ENCODE measurements at places on chromosomes 1 and 21.

GRCh38 chr1:181028615-181029014 lies 5.2 kb upstream of the MR1 start:
- DNase-seq = no peak

GRCh38 chr1:153456396-153456795 lies 4.1 kb downstream of the S100A7 start:
- DNase-seq = no peak

GRCh38 chr21:42265231-42265812 lies 46.4 kb downstream of the ABCG1 start:
- no peak for DNase-seq

- no peak for DNase-seq
Measured at GRCh38 chr21:25254491-25255174, 352.6 kb downstream of the MRPL39 start.

DNA sequence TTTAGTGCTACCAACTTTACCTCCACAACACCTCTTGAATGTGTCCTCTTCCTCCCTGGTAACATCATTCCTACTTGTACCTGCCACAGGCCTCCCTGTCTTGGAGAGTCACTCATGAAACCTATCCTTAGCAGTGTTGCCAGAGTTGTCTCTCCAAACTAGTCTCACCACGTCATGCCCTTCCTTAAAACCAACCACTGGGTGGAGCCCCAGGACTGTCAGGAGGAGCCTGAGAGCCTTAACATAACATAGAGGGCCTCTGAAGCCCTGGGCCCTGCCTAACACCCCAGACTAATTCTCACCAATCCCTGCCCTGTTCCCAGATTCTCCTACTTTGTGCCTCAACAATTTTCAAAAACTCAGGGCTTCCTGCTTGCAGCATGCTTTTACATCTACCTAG lies 65.3 kb downstream of the ZNF697 start:
- DNase-seq = no peak

- DNase-seq = no peak
Measured at GRCh38 chr1:157089789-157090188, 9.8 kb downstream of the ETV3L start.

GRCh38 chr1:47621977-47622376 lies 184.1 kb downstream of the FOXD2 start:
- DNase-seq = no peak

GRCh38 chr1:157115851-157116736 lies 16.5 kb upstream of the ETV3L start:
- no peak for DNase-seq

DNA sequence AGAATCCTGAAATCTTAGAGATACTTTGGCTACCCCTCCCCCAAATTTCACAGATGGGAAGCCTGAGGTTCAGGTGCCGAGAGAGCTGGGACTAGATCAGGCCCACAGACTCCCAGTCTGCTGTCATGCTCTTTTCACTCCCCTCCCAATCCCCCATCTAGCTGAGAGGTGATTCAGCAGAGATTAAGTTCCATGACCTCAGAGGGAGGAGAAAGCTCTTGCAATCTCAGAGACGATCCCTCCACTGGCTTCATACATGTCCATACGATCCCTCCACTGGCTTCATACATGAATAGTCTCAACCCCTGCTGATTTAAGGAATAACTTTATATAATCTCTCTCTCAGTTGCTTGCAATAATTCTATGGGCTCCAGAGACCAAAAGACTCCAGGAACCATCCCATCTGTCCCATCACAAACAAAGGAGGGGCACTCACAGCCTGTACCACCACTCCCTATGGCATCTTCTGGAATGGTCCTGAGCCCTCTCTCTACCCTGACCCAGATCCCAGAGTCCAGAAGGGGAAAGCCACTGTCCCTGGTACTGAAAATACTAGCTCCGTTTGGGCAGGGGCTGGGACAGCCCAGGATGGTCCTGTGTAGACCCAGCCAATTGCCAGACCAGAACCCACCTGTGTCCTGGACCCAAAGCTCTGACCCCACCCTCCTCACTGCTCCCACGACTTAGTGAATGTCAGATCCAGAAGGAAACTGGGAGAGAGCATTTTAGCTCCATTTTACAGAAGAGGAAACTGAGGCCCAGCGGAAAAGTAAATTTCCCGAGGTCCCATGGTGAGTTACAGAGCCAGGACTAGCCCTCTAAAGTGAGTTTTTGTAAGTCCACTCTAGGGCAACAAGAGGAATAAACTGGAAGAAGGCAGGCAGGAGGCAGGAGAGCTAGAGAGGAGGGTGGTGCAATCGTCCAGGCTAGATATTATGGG lies 27.1 kb downstream of the RIMS3 start:
- no peak for DNase-seq

GRCh38 chr1:88892357-88892877 lies 1.1 kb upstream of the GTF2B start:
- DNase-seq = no peak

DNA sequence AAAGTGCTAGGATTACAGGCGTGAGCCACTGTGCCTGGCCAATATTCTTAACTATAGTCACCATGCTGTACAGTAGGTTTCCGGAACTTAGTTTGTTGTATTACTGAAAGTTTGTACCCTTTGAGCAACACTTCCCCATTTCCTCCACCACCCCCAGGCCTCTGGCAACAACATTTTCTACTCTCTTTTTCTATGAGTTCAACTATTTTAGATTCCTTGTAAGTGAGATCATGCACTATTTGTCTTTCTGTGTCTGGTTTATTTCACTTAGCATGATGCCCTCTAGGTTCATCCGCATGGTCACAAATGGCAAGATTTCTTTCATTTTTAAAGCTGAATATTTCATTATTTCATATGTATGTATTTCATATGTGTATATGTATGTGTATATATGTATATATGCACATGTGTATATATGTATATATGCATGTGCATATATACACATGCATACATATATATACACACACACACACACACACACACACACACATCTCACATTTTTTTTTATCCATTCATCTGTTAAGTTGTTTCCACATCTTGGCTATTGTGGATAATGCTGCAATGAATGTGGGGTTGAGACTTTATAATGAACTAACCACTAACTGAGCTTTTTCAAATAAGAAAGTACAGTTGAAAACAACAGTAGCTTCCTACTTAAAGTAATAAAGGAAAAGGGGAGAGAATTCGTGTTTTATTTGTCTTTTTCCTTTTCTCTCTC lies 256.8 kb upstream of the C1orf105 start:
- no peak for DNase-seq

GRCh38 chr1:41014871-41015270 lies 6.7 kb downstream of the SLFNL1 start:
- DNase-seq = no peak

- no peak for DNase-seq
Measured at GRCh38 chr1:33903210-33903589, 39.3 kb downstream of the HMGB4 start.

GRCh38 chr1:229671310-229671709 lies 45.3 kb downstream of the URB2 start:
- DNase-seq = no peak

GRCh38 chr1:113178522-113178921 lies 105.5 kb downstream of the LRIG2 start:
- DNase-seq = no peak

GRCh38 chr1:24502709-24503058 lies at the start of gene RCAN3:
RCAN3 (plus strand) TSS chr1:24502836; CDS start chr1:24514373, 11,537 bp downstream.
- DNase-seq = peak; percentile 89
